HCT116 (cell line): ENCODE measurements at places on chromosomes 2 and 18. TPM values are rescaled to one million over a fixed set of nuclear protein-coding genes. Genes with fewer than 3 reads are reported as not detected.
A peak's percentile ranks its signal among the peaks of the same experiment; 100 is the strongest.

The SAG gene
- not detected for total RNA-seq

GRCh38 chr2:224309176-224309575 is 92.7 kb downstream of the FAM124B start:
- DNase-seq = no peak

DNA sequence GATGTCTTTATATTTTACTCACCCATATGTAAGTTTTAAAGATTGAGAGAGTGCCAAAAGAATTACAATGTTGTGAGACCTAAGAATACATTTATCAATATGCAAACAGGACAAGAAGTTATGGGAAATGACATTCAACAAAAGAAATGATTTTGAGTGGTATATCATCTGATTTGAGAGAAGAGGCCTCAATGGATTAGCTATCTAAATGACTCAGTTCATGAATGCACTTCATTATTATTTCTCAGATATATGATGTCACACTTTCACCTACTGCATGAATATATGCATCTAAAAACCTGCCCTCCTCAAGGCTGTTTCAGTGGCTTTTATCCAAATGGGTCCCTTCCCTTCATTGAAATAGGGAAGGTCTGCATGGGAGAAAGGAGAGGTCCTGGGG is 128.3 kb upstream of the LYPD1 start:
- DNase-seq = no peak

- no peak for DNase-seq
These were observed 9.0 kb upstream of the NBAS start for GRCh38 chr2:15570104-15570503.

GRCh38 chr2:46010925-46011490 is 286.2 kb upstream of the EPAS1 start:
- DNase-seq = peak; percentile 19

GRCh38 chr18:35010993-35011392 is 30.2 kb upstream of the MAPRE2 start:
- DNase-seq = no peak

- DNase-seq = no peak
These were observed 142.3 kb downstream of the TANC1 start for GRCh38 chr2:159110784-159111183.
